ENCODE measurements at places on chromosomes 11 and 22. TPM values are rescaled to one million over a fixed set of nuclear protein-coding genes. Genes with fewer than 3 reads are reported as not detected.
A peak's percentile ranks its signal among the peaks of the same experiment; 100 is the strongest.

Gene NEFH
- total RNA-seq = not detected

GRCh38 chr11:117316197-117316961, at the start of gene BACE1:
Gene BACE1 (minus strand): TSS chr11:117316256. CDS start chr11:117315795, 461 bp downstream.
- no peaks in the 10 kb centered on the region for H3K27me3 ChIP-seq
- H3K4me3 ChIP-seq = peak within 1 kb of the TSS; percentile 83
- peak within 1 kb of the TSS; percentile 23 for H3K27ac ChIP-seq
- peaks cover 6% of the 10 kb centered on the region for H3K36me3 ChIP-seq
- H3K4me1 ChIP-seq = peaks cover 13% of the 10 kb centered on the region

Gene UPK3A
- not detected for total RNA-seq

Gene RAB39A
- not detected for total RNA-seq

DNA sequence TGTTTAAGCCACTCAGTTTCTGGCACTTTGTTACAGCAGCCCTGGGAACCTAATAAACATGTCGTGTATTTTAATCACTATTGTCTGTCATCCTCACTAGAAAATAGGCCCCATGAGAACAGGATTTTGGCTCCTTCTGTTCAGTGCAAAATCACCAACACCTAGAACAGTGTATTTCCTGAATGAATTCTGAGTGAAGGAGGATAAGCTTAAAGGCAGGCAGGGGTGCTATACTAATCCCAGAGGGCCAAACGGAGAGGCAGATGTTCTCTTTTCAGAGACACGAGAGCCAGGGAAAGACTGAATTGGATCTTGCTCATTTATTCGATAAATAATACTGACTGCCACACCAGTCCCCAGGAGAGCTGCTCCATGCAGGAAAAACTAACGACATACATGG, 10.4 kb downstream of the SMCO4 start:
- no peaks in the 10 kb centered on the region for H3K27me3 ChIP-seq
- no peak overlapping the region for H3K4me3 ChIP-seq
- no peak overlapping the region for H3K27ac ChIP-seq

- no peak overlapping the region for H3K27ac ChIP-seq
- DNase-seq = no peak
- H3K27me3 ChIP-seq = no peaks in the 10 kb centered on the region
- H3K4me1 ChIP-seq = no peaks in the 10 kb centered on the region
Measured at GRCh38 chr11:78752494-78752893, 177.8 kb upstream of the NARS2 start.

- DNase-seq = no peak
- H3K27ac ChIP-seq = no peak overlapping the region
- peaks cover 11% of the 10 kb centered on the region for H3K36me3 ChIP-seq
- H3K4me3 ChIP-seq = no peak overlapping the region
Measured at GRCh38 chr11:67593565-67593905, 9.9 kb downstream of the GSTP1 start.

- peak; percentile 13 for DNase-seq
- no peak overlapping the region for H3K27ac ChIP-seq
- peaks cover 7% of the 10 kb centered on the region for H3K4me1 ChIP-seq
- H3K27me3 ChIP-seq = no peaks in the 10 kb centered on the region
- H3K36me3 ChIP-seq = peaks cover 20% of the 10 kb centered on the region
Measured at GRCh38 chr11:121091492-121092152, 9.4 kb upstream of the TECTA start.

Gene PTPRCAP
- 0.86 TPM for total RNA-seq

- H3K4me1 ChIP-seq = no peaks in the 10 kb centered on the region
- peaks cover 49% of the 10 kb centered on the region for H3K36me3 ChIP-seq
- no peaks in the 10 kb centered on the region for H3K27me3 ChIP-seq
- no peak overlapping the region for H3K4me3 ChIP-seq
Measured at GRCh38 chr22:46286941-46287872, 9.5 kb upstream of the GTSE1 start.

Gene FOSL1
- total RNA-seq = 124 TPM

GRCh38 chr22:23119494-23120414, 22.0 kb downstream of the RSPH14 start:
- peaks cover 17% of the 10 kb centered on the region for H3K27me3 ChIP-seq
- no peaks in the 10 kb centered on the region for H3K4me1 ChIP-seq
- no peak for DNase-seq
- no peak overlapping the region for H3K27ac ChIP-seq
- H3K36me3 ChIP-seq = no peaks in the 10 kb centered on the region

Gene FRMD8
- 21.7 TPM for total RNA-seq
